ENCODE measurements at places on chromosomes 4 and X.

- DNase-seq, result no peak
These were observed 63.6 kb downstream of the SLC7A11 start for GRCh38 chr4:138178566-138178965.

DNA sequence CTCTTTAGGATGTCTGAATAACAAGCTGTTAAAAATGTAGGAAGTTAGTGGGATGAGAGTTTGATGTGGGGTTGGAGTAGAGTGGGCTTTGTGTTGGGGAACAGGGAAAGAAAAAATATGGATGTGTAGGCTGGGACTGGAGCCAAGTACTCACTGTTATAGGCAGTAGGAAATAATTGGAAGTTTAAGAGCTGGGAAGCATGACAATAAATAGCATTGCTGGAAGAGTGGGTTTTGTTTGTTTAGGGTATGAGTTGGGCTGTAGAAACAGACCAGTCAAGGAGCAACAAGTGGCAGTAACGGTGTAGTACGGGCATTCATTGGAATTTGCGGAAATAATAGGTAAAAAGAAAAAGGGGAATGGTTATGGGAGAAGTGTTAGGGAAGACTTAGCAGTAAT lies 81.6 kb downstream of the KDM6A start:
- DNase-seq, result no peak

GRCh38 chrX:53714580-53715345 lies 28.2 kb upstream of the HUWE1 start:
- DNase-seq, result peak; percentile 50

- DNase-seq, result no peak
These were observed 20.8 kb upstream of the FAM13A start for GRCh38 chr4:89077761-89078160.

- DNase-seq, result no peak
These were observed 14.3 kb downstream of the SLC10A6 start for GRCh38 chr4:86834901-86835300.

GRCh38 chrX:15874672-15875071 lies 20.1 kb upstream of the AP1S2 start:
- DNase-seq, result no peak

DNA sequence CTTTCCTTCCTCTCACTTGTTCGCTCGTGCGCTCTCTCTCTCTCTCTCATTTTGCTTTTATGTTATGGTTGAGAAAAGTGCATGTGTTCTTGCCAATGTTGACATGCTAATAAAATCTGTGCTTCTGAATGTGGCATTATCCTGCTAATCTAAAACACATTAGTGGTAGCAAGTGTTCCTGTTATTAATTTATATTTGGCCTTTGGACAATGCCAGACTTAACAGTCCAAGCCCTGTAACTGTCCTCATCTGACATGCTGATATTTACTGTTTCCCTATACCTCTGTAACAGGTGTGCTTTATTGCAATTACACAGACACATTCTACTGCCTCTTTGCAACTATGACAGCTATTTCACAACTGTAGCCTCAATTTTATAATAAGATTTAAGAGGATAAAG lies 2.7 kb downstream of the PPARGC1A start:
- no peak for DNase-seq

- DNase-seq, result no peak
These were observed 70.1 kb upstream of the HCCS start for GRCh38 chrX:11040996-11041395.

GRCh38 chrX:21702725-21703124 lies 44.6 kb upstream of the KLHL34 start:
- DNase-seq, result no peak

- DNase-seq, result no peak
These were observed 129.7 kb upstream of the EDNRA start for GRCh38 chr4:147351083-147351787.
